ENCODE measurements at places on chromosomes 4 and X.

GRCh38 chrX:81259714-81260395 lies 58.0 kb downstream of the SH3BGRL start:
- DNase-seq, result peak; percentile 4

- no peak for DNase-seq
Measured at GRCh38 chr4:94348666-94349065, 6.0 kb upstream of the HPGDS start.

DNA sequence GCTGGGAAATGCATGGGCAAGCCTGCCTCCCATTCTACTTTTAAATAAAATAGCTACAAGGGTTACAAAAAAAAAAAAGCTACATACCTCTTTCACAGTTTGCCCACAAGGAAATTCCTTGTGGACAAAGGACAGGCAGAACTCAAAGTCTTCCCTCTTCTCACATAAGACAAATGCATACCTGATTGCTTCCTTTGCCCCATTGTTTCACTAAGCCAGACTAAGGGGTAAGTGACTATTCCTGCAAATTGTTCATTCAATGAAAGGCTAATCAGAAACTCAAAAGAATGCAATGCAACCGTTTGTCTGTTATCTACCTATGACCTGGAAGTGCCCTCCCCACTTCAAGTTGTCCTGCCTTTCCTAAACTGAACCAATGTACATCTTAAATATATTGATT lies 780.6 kb downstream of the FAM133A start:
- DNase-seq, result no peak

DNA sequence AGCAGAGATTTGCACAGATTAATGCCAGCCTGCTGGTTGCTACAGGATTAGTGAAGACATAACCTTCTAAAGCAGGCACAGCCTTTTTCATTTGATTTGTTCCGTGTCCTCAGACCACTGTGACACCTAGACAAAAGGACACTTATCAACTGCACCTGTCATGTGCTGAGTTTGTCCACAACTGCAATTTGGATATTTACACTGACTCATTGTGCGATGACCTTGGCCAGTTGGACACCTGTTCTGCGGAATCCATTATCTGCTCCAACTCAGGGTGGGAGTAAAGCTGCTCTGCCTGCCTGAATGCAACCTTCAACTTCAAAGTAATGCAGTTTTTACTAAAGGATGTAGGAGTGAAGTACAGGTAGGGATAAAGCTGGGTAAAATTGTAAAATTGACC lies 4.1 kb upstream of the NR0B1 start:
- DNase-seq, result no peak

GRCh38 chr4:6180841-6181631 lies 19.3 kb downstream of the JAKMIP1 start:
- no peak for DNase-seq

DNA sequence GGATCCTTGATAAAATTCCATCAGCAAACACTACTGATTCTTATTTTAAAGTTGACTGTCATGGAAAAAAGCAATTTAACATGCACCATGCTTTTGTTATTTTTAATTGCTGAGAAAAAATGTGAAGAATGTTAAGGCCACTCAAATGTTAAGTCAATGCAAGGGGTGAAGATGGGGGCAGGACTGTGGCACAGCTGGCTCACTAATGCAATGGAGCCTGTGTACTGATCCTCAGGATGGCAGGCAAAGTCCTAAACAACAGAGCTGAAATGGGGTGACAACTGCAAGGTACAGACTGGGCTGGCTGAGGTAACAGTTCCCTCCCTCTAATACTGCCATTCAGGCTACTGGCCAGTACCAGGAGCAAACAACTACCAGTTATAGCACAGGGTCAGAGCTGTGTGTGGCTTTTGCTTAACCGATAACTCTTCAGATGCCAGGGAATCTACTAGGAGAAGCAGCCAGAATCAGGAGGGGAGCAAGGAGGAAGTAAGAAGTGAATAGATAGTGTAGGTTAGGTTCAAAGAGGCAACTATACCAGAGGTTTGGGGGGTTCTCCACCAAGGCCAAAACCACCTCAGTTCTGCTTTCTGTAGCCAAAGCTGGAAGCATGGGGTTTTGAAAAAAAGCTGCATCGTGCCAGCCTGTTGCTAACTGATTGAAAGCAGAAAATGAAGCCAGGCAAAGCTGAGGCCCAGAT lies 372.6 kb downstream of the OPHN1 start:
- DNase-seq, result no peak

- no peak for DNase-seq
Measured at GRCh38 chr4:184388106-184388505, 86.2 kb downstream of the IRF2 start.

GRCh38 chr4:74999714-75000309 lies 66.9 kb downstream of the PARM1 start:
- no peak for DNase-seq

- DNase-seq, result no peak
Measured at GRCh38 chr4:26272654-26273615, 47.9 kb upstream of the RBPJ start.

DNA sequence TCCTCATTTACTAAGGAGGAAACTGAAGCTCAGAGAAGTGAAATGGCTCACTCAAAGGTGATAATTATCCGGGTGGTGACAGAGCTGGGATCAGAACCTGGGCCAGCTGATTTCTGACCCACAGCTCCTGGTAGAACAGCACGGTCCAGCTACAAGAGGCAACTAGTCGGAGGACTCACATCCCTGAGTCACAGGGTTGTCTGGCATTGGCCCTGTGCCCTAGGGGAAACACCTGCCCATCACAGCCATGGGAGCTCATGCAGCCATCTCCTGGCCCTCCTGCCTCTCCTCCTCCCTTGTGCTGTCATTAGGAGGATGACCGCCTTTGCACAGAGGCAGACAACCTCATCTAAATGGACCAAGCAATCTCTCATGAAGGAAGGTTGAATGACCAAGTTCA lies 115.2 kb upstream of the TSPAN5 start:
- DNase-seq, result no peak

GRCh38 chr4:104596189-104596588 lies 101.5 kb upstream of the CXXC4 start:
- no peak for DNase-seq

GRCh38 chrX:46957297-46957696 lies 45.1 kb downstream of the JADE3 start:
- no peak for DNase-seq

DNA sequence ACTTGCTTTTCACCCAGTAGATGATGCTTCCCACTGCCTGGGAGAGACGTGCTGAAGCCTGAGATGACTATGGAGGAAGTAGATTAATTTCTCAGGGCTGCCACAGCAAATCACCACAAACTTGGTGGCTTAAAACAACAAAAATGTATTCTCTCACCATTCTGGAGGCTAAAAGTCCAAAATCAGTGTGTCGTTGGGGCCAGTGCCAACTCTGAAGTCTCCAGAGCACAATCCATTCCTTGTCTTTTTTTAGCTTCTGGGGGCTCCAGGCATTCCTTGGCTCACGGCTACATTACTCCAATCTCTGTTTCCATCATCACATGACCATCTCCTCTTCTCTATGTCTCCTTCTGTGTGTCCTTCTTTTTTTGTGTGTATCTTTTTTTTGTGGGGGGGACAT lies 105.8 kb upstream of the C1QTNF7 start:
- DNase-seq, result no peak

- no peak for DNase-seq
Measured at GRCh38 chr4:128512767-128513322, 225.2 kb upstream of the PGRMC2 start.

DNA sequence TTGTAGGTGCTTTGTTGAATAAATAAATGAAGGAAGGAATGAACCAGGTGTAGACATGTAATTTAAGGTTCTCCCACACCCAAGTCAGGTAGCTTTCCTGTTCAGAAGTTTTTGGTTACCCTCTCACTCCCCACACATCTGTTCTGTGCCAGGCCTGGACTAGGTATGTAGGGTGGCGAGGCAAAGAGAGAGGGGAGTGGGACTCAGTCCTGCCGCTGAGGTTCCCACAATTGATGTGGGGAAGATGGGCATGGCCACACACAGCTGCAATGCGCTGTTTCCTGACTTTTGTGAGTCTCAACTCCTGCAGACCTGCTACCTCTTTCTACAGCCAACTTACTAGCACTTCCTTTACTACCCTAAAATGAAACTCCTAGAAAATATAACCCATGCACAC lies 88.9 kb downstream of the RTL5 start:
- DNase-seq, result no peak

- DNase-seq, result no peak
Measured at GRCh38 chrX:39710776-39711175, 387.0 kb downstream of the BCOR start.

- no peak for DNase-seq
Measured at GRCh38 chr4:137610960-137611359, 78.7 kb upstream of the PCDH18 start.

- DNase-seq, result no peak
Measured at GRCh38 chrX:88988796-88989195, 241.8 kb downstream of the CPXCR1 start.

DNA sequence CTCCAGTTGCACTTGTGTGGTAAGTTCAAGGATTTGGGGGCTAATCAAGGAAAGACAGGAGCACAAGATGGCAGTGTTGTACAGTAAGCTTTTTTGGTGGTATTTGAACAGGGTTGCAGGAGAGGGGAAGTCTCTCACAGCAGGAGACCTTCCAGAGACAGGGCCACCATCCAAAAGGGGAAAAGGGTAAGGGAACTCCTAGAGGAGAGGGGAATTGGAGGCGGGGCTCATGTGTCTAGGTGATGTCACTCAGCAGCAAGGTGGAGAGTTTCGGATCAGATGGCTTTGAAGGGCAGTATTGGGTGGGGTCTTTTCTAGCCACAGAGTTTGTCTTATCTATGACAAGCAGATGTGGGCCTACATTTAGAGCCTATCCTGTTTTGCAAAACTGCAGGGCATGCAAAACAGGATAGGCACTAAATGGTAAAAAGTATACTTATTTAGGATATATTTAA lies 13.4 kb upstream of the RNF175 start:
- no peak for DNase-seq

GRCh38 chr4:100489305-100489704 lies 28.5 kb downstream of the EMCN start:
- DNase-seq, result no peak

- DNase-seq, result no peak
Measured at GRCh38 chr4:85861064-85861765, 386.3 kb downstream of the ARHGAP24 start.
